ENCODE measurements at places on chromosomes 7 and 10.

DNA sequence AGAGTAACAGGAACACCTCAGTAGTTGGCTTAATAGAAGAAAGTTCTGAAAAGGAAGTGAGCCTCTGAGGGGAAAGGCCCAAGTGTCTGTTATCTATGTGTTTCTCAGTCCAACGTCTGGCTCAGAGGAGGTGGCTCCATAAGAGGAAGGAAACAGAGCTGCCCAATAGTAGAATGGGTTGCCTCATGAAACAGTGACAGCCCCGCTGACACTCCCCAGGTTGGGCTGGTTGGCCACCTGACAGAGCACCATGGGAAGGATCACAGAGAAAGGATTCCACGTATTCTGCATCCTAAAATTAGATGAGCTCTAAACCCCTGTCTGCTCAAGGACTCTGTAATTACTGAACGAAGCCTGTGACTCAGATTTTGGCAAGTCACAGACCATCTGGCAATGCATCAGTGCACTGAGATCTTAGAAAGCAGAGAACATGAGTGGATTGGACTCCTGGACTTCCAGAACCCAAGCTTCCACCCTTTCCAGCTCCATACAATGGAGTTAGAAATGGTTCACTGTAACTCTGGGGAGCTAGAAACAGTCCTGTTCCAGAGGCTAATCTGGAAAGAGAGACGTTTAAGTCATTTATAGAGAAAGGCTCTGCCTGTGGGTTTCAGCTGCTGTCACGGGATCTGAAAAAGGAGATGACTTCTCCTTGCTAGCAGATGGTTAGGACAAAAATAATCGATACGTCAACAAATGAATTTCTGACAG lies 2.9 kb downstream of the PKD2L1 start:
- peak; percentile 90 for DNase-seq

- DNase-seq = peak; percentile 8
Measured at GRCh38 chr7:78226059-78226719, 427.6 kb downstream of the PHTF2 start.

DNA sequence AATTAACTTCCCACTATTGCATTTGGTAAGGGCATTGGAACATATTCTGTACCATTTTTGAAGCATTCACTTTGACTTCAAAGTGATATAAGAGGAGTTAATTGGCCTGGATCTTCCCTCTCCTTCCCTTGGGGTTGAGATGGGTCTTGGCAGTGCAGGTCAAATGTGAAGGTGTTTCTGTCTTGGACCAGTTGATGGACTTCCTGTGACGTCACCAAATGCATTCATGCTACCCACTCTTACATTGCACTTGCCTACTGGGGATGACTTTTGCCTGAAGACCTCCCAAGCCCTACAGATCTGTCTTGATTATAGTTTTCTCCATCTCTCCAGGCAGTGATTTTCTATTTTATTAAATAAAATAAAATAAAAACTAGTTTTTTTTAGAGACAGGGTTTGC lies 221.5 kb downstream of the BUB3 start:
- DNase-seq = no peak

- no peak for DNase-seq
Measured at GRCh38 chr7:157425137-157425731, 88.4 kb downstream of the DNAJB6 start.

GRCh38 chr7:121945066-121945465 lies 72.1 kb downstream of the PTPRZ1 start:
- no peak for DNase-seq

DNA sequence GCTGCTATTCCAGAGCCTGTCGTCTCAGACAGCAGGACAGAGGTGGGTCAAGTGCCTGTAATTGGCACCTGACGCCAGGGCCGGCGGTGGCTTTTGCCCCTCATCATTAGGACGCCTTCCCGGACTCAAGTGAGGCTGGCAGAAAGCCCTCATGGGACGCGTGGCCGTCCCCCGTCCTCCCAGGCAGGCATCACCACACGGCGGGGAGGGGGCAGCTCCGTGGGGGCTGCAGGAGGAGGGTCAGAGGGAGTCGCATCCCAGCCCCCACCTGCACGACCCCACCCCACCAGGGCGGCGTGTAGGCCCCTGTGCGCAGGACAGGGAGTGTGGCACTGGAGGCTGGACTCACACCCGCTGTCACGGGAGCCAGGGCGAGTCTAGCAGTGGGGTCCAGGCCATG lies 16.3 kb downstream of the CFAP46 start:
- DNase-seq = no peak

DNA sequence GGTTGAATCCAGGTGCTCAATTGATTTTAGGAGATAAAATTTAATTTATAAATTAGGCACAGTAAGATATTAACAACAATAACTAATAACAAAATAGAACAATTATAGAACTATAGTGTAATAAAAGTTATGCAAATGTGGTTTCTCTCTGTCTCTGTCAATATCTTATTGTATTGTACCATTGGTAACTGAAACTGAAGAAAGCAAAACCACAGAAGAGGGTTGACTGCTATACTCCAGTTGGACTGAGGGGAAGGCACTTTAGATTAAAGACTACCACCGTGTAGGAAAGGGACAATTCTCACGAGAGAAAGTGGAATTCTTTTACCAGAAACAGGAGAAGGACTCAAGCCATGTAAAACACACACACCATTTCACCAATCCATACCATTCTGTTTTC lies 967.1 kb downstream of the PCDH15 start:
- DNase-seq = no peak

DNA sequence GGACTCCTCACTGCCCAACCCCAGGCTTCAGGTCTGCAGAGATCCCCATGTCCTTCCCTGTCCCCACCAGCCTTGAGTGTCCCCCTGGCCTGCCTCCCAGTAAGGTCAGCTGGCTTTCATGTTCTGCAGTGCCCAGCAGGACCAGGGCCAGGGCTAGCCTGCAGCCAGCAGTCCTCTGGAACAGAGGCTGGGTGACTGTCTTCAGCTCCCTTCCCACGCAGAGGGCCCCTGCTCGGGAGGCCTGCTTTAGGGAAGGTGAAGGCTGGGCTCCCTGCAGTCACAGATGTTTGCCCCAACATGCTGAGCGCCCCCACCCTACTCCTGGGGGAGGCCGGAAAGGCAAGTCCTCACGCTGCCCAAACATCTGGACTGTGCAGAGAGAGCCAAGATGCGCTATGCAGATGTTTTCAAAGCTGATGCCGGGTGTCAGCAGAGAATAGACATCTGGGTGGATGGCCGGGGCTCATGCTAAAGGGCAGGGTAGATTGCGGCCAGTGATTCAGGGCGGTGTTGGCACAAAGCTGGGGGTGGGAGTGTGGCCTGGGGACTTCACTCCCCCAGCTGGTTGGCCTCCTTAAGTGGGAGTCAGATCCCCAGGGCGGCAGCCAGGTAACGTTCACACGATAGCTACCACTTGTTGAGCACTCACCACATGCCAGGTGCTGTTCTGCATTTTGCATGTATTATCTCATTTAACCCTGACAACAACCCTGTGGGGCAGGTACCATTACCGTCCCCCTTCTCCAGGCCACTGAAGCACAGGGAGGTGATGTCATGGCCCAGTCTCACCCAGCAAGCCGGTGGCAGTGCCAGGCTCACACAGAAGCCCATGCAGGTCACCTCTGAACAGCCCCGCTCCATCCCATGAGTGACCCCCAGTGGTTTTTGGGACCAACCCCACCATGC lies 71.2 kb upstream of the COL13A1 start:
- DNase-seq = no peak

GRCh38 chr7:36023033-36023560 lies 130.0 kb upstream of the EEPD1 start:
- DNase-seq = peak; percentile 28

DNA sequence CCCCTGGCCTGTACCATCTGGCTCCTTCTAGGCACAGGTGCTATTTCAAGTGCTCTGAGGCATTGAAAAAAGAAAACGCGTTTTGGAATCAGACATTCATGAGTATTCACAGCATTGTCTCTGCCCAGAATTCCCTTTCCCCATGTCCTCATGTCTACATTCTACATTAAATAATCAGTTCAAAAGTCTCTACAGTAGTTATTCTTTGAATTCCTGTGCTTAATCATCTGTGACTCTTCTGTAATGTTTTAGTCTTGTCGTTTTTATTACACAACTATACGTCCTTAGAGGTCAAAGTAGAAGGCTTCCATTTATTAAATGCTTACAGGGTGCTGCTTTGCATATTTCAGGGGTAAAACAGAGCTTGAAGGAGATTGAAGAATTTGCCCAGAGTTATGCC lies 95.7 kb downstream of the BICC1 start:
- DNase-seq = no peak

DNA sequence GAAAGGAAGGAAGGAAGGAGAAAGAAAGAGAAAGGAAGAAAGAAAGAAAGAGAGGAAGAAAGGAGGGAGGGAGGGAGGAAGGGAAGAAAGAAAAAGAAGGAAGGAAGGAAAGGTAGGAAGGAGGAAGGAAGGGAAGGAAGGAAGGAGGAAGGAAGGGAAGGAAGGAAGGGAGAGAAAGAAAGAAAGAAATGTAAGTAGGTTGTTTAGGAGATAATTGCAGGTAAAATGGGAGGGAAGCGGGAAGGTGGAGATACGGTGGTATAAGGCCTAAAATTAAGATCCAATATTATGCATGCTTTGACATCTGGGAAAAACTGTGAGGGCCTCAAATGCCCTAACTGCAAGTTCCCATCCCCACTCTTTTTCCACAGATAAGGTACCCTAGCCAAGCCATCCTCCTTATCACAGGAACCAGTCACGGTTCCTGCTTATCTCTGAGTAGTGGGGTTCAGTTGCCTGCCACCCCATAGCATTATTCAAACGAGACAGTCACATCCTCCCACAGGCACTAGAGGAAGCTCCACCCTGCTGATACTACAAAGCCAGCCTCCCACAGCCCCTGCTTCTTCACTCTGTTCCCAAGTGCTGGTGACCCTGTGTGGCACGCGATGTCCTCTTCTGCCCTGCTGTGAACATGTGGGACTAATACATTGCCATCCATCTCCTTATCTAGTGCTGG lies 28.7 kb downstream of the ST8SIA6 start:
- no peak for DNase-seq

GRCh38 chr7:102834999-102835398 lies 77.8 kb upstream of the LRRC17 start:
- no peak for DNase-seq
